ENCODE measurements at places on chromosomes 3 and 15.

DNA sequence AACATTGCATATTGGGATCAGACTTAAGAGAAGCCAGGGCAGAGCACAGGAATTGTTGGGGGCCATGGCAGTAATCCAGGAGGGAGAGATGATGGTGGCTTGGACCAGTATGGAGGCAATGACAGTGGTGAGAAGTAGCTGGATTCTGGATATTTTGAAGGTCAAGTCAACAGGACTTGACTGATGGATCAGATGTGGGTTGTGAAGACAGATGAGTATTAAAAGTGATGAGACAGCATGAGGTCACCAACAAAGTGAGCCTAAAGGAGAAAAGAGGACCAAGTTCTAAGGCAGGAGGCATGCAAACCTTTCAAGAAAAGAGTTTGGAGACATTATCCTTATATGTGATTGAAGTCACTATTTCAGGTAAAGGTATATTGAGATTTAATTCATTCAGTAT lies 56.6 kb upstream of the TIPARP start:
- no peak for DNase-seq

GRCh38 chr15:52103217-52104207 lies 9.1 kb downstream of the BCL2L10 start:
- peak; percentile 88 for DNase-seq

DNA sequence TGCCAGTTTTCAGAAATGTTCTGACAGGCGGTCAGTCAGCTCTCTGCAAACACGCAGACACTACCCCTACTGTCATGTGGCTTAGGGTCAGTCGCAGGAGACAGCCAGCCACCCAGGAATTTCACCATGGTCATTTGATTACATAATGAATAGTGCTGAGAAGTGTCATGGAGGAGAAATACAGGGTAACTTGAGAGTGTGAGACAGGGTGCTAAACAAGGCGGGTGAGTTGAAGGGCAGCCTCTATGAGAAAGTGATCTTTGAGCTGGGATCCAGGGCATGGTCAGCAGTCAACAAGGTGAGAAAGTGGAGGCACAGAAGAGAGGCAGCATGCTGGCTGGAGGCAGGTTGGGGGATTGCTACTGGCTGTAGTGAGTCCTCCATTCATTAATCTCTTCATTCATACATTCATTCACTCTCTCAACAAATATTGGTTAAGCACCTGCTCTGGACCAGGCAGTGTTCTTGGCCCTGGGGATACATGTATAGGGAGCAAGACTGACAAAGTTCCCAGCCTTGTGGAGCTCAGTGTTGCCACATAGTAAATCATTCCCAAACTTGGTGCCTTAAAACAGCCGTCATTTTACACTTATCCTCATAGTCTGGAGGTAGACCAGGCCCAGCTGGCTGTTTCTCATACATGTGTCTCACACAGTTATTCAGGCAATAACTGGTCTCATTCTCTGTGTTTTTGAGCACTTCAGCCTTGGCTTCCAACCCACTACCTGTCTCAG lies 14.8 kb downstream of the PXYLP1 start:
- DNase-seq = no peak

DNA sequence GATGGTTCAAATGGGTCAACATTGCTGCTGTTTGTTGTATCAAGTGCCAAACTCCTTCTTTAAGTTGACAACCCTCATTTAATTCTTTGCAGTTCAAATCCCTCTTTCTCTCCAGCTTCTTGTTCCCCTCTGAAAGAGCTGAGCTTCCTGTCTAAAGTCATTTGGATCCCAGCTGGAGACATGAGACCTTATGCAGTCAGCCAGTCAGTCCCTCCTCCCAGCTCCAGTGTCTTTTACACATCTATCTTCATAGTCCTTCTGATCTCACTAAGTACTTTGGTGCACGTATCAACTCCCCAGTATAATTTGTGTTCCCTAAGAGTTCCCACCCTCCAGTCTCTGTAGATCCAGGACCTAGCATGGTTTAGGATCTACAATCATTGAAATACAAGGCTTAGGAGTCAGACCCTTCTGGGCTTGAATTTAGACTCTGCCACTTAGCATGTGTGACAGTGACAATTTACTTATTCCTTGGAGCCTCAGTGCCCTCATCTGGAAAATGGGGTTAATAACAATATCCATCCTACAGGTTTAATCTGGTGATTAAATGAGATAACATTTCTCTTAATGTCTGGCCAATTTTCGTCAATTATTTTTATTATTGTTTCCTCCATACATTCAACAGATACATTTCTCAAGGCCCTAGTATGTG lies 102.8 kb upstream of the SEMA6D start:
- peak; percentile 5 for DNase-seq
